Activated CD4-positive, alpha-beta T cell treated with anti-CD3 and anti-CD28 coated beads for 1 hour (primary cell): ENCODE measurements at places on chromosomes 3 and 15.

DNA sequence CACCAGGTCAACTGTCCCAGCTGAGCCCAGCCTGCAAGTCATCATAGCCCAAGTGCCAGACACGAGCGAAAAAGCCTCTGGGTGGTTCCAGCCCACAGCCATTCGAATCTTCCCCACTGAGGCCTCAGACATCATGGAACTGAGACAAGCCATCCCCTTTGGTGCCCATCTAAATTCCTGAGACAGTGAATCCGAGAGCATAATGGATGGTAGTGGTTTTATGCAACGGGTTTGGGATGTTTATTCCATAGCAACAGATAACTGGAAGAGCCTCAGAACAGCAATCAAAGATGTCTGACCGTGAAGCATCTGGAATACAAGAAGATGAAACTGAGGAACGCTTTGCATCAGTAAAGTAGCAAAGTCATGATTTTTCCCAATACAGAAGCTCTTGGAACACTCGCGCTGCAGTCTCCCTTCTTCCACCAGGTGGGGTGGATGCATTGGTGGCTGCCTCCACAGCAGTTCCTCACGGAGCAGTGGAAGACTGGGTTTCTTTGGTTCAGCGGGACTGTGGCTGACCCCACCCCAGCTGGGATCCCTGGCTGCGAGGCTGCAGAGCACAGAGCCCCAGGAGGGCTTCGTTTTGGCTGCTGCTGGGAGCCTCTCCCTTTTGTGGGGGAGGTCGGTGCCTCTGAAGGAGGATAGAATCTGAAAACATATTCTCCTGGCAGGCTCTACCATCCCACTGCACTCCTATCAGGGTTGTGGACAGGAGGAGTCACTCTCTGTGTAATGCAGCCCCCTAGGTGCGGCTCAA is 26.4 kb upstream of the PDE8A start:
- DNase-seq: peak; percentile 26

GRCh38 chr3:136947477-136947876 is 10.3 kb upstream of the IL20RB start:
- DNase-seq: no peak

- DNase-seq: no peak
Measured at GRCh38 chr15:99399618-99400017, 148.3 kb downstream of the LRRC28 start.

GRCh38 chr15:31265090-31265870 is 61.4 kb upstream of the KLF13 start:
- peak; percentile 7 for DNase-seq

DNA sequence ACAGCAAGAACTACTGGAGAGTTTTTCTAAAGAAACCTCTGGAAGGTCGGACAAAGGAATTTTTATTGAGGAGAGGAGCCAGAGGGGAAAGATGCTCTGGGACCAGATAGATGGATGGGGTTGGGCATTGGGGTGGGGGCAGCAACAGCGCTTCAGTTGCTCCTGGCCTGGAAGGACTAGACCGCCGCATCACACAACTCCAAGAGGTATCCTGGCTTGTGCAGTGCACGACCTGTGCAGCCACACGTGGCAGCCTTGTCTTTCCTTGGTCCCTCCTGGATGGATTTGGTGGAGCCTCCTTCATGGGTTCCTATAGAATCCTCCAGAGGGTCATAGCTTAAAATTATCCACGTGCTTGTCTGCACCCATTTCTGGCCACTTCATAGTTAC is 23.0 kb downstream of the MAGEF1 start:
- no peak for DNase-seq

DNA sequence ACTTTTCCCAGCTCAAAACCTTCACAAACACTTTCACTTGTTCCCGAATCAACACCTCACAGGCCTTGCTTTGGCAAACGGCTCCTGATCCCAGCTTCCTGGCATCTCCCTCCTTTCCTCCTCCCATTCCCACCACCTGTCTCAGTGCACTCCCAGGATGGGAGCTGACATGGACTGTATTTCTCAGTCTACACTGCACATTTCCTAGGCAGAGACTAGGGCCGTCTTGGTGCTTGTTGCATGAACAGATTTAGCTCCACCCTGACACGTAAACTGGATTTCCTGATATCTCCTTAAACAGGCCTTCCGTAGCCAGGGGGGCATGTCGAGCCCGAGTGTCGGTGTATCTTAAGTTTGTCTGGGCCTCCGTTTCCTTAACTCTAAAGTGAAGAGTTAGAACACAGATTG is 790 bp upstream of the WHAMM start:
- DNase-seq: no peak

DNA sequence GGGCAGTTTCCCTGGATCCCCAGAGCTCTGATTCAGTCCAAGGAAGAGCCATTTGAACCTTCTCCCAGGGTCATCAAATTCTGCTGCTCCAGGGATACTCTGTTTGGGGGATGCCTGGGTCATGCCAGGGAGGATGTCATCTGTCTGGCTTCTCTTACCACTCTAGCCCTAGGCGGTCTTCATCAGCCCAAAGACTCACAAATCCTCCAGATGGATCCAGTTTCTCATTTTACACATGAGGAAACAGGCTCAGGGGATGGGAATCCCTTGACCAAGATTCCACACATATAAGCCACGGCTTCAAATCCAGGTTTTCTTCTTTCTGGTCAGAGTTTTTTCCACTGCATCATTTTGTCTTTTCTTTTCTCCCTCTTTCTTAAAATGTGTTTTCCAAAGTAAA is 36.7 kb downstream of the SLC28A1 start:
- no peak for DNase-seq

DNA sequence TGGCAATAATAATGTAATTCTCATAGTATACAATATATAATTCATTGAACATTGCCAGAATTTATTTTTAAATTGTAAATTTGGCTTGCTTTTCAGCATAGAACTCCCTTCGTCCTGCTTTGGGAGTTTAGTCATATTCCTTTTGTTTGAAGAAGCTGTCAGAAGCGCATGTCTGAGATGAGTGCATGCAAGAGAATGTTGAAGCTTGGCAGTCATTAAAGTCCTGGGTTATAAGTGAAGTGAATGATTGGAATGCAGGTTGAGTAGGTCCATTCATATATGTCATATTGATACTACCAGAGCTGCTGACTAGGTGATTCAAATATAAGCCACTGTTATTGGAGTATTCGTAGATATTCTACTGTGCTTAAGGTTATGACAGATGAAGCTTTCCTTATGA is 243.6 kb upstream of the MDFIC2 start:
- no peak for DNase-seq

DNA sequence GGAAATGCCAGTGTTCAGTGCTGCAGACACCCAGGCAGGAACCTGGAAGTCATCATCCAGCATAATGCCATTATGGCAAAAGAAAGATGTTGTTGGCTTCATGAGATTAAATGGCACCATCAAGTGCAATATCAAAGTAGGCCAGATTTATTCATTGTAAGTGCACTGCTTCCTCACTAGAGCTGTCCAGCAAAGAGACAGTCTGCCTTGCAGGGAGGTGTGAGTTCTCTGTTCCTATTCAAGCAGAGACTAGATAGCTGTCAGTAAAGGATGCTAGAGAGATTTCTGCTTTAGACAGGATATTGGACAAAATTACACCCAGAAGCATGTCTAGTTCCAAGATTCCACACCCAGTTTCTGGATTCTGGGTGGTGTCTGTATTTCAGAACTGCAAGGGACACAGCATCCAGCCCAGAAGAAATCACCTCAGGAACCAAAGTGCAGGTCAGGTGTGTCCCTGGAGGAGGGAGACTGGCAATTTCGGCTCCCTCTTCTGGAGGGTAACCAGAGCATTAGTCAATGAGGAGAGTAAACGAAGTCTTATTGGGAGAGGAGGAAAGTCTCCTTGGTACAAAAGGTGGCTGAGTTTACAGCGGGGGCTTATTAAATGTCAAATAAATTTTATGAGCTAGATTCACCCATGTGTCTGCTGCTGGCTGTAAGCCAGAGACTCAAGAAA is 377.3 kb downstream of the EPHB1 start:
- no peak for DNase-seq

GRCh38 chr15:40443846-40444245 is 3.1 kb downstream of the BAHD1 start:
- DNase-seq: no peak

DNA sequence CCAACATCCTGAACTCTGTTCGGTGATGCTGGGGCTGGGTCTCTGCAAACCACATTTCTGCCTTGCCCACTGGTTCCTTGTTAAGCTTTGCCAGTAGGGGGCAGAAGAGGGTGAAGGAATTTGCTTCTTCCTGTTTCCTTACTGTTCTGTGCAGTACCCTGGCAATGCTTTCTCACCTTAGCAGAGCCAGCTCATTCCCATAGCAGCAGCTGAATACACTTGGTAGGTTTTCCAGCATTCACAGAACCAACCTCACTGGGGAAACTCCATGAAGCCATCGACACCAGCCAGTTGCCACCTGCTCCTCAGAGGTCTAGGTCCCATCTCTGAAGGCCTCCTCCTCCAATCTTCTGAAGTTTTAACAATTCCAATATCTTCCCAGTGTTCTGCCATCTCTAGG is 308.4 kb downstream of the PDCD6IP start:
- no peak for DNase-seq

DNA sequence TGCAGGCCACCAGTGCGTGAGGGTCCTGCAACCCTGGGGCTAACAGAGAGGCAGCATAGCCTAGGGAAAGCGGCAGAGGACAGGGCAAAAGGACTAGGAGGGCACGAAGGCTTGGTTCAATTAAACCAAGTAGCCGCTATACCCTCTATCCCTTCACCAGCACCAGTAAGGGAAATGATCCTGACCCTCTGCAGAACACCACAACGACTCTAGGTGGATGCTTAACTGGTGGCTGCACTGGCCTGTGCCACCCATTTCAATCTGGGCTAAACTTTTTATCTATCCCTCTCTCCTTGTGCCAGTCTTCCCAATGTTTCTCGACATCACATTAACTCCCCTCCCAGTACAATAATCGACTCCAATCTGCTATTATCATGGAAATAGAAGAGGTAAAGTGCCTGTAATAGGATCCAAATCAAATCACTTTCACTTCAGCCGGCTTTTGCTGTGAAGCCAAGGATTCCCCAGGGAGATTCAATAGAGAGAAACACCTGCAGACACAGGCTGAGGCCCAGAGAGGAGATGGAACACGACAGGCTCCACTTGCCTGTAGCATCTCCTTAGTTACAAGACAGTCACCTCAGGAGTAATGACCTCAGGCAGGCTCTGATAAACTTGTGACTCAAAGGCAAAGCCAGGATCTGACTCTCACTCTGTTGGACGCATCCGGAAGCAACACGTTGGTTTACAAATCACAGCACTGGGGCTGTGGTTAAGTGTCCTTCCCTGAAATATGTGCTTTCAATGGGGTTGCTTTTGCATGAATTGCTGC is 791.6 kb upstream of the ARRDC4 start:
- no peak for DNase-seq

DNA sequence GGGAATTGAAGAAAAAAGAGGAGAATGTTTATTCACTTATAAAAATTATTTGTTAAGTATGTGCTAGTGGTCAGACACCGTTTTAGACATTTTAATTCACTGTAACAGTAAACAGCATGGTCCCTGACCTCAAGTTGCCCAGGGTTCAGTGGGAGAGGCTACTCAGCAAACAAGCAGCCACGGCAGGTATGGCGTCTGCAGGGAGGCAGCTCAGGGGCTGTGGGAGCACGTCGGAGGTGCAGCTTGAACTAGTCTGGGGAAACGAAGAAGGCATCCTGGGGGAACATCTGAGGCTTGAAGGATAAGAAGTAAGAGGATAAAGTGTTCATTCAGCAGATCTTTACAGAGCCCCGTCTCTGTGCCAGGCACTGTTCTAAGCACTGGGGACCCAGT is 66.0 kb downstream of the CRTC3 start:
- no peak for DNase-seq

- DNase-seq: no peak
Measured at GRCh38 chr3:196365736-196366135, 27.5 kb upstream of the TM4SF19 start.

DNA sequence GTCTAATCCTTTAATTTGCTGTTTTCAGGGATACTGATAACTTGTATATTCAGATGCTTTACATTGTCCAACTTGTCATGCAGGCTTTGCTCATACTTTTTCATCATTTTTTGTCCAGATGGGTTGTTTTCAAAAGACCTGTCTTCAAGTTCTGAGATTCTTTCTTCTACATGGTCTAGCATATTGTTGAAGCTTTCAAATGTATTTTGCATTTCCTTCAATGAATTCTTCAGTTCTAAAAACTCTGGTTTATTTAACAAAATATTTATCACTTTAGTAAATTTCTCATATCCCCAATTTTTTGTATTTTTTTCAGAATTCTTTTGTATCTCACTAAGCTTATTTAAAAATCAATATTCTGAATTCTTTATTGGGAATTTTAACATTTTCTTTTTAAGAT is 388.3 kb upstream of the IL12A start:
- DNase-seq: no peak

DNA sequence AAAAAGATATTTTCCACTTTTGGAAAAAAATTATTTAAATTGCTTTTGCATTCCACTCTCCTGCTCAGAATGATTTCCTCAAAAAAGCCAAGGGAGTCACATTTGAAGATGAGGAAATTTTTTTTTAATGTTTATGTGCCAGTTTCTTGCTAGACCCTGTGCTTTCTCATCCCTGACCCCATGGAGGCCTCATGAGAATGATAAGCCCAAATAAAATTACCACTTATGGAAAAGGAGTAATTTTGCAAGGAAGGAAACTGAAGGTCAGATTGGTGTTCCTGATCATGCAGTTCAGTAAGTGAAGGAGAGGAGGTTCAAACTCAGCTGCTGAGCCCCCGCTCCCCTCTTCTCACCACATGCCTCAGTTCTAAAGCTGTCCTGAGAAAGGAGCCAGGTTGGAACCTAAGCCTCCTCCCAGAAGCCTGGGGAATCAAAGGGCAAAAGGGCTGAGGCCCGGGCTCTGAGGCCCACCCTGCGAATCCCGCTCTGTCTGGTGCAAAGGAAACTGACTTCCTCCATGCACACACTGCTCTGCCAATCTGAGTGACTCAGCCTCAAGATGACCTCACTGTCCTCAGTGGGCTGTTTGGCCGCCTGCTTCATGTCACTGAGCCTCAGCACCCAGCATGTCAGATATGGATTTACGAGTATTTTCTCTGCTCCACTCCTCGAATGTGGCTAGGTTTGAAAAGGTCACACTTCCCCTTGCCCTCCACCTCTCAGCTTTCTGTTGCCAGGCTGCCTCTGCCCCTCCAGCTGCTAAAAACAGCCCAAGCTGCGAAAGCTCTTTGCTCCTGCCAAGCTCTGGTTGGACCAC is 56.9 kb upstream of the FLNB start:
- DNase-seq: no peak

- no peak for DNase-seq
Measured at GRCh38 chr3:66211779-66212178, 9.0 kb upstream of the SLC25A26 start.

DNA sequence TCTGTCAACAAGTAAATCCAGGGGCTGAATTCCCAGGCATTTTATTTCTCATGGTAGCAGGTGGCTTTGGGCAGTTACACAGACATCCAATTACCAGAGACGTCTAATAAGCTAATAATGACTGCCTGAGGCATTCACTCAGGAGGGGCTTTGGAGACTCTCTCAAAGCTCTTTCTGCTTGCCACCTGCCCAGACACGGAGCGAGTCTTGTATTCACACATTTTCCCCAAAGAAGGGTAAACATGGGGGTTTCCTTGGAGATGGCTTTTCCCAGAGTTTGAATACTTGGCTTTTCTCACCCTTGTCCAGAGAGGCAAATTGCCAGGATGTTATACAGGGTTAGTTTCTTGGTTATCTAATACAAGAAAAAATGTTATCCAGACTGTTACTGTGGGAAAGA is 132.6 kb downstream of the DIPK2A start:
- DNase-seq: no peak

- no peak for DNase-seq
Measured at GRCh38 chr3:187734841-187735240, 10.4 kb downstream of the BCL6 start.
